Stromal cell of bone marrow (primary cell): ENCODE measurements at places on chromosomes 5 and 9.
A peak's percentile ranks its signal among the peaks of the same experiment; 100 is the strongest.

DNA sequence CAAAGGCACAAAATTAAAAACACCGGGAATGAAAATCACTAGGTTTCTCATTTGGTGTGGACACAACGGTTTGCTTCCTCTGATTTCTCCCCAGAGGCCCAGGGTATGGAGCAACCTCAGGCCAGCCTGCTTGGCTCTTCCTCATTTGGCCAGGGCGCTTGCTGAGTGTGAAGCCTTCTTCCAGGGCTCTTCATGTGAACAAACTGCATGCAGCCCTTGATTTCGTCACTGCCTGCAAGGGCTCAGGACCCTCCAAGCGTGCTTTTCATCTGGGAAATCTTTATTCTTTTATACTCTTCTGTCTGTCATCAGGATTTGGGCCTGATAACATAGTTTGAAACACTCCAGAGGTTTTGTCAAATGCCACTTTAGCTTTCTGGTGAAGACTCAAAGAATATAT lies 122.6 kb upstream of the KLF4 start:
- DNase-seq: peak; percentile 68

DNA sequence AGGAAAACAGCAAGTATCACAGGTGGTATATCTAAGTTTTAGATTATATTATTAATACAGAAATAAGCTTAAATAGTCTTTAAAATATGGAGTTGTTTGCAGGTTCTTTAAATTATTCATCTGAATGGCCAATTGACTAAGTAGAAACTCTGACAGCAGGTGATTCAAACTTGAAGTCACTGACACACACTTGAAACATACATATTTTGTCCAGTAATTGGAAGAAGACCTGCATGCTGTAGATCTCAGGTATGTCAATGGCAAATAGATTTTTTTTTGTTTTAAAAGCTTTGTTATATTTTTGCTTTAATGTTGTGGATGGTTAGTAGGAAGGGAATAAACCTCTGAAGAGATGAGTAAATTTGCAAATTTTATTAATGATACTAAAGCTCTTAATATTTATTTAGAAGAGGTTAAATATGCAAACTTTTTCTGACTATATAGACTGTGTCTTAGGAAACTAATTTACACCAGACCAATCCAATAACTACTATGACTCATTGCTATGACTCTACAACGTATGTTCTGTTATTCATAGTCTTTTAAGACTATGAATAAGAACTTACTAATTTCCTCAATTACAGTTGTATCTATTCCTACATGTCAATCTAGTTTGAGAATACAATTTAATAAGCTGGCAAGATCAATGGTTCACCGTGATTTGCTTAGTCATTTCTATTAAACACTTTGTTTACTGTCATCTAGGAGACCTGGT lies 53.9 kb upstream of the RORB start:
- DNase-seq: peak; percentile 0

- DNase-seq: no peak
Measured at GRCh38 chr9:114259798-114260523, 62.9 kb upstream of the ORM1 start.

- DNase-seq: no peak
Measured at GRCh38 chr5:14134083-14134482, 9.1 kb upstream of the TRIO start.

DNA sequence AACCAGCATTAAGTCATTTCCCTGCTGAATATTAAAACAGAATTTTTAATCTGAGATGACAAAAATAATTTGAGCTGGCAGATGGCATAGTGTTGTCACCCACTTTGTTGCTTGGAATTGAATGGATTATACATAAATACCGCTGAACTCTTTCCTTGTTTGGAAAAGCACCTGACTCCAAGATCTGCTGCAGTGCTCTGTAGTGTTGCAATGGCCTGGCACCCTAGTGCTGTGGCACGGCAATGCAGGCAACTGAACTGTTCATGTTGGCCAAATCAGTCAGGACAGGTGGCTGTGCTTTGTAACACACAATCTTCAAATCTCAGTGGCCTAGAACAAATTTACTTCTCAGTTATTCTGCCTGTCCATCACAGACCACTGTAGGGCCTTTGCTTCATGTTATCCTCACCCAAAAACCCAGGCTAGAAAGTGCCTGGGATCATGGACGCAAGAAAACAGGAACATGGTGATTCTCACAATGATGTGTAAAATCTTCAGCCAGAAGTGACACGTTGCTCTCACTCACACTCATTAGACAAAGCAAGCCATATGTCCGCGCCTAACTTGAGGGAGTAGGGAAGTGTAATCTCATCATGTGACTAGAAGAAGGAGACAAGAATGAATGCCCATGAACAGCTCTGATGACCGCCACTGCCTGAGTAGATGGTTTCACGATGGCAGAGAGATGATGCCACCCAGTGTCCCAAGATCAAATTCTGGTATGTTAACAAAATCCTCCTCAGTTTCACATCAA lies 191.9 kb upstream of the PUM3 start:
- DNase-seq: no peak
